ENCODE measurements at places on chromosomes 7 and 10.
A peak's percentile ranks its signal among the peaks of the same experiment; 100 is the strongest.

GRCh38 chr10:49309691-49310411 lies 10.9 kb downstream of the C10orf71 start:
- H3K27me3 ChIP-seq = peaks cover 8% of the 10 kb centered on the region
- H3K4me3 ChIP-seq = no peak overlapping the region
- no peak for DNase-seq
- no peaks in the 10 kb centered on the region for H3K4me1 ChIP-seq

- H3K4me1 ChIP-seq = no peaks in the 10 kb centered on the region
- peaks cover 3% of the 10 kb centered on the region for H3K27me3 ChIP-seq
- H3K4me3 ChIP-seq = no peak overlapping the region
- no peaks in the 10 kb centered on the region for H3K36me3 ChIP-seq
- no peak for DNase-seq
These were observed 14.0 kb upstream of the EIF5AL1 start for GRCh38 chr10:79498291-79498829.

GRCh38 chr10:35343739-35344138 lies 7.4 kb downstream of the CCNY start:
- no peaks in the 10 kb centered on the region for H3K27me3 ChIP-seq
- no peak overlapping the region for H3K4me3 ChIP-seq
- no peak overlapping the region for H3K27ac ChIP-seq
- no peaks in the 10 kb centered on the region for H3K36me3 ChIP-seq
- peaks cover 29% of the 10 kb centered on the region for H3K4me1 ChIP-seq
- DNase-seq = no peak

GRCh38 chr7:132461032-132461592 lies 115.2 kb downstream of the PLXNA4 start:
- H3K27ac ChIP-seq = no peak overlapping the region
- DNase-seq = no peak

DNA sequence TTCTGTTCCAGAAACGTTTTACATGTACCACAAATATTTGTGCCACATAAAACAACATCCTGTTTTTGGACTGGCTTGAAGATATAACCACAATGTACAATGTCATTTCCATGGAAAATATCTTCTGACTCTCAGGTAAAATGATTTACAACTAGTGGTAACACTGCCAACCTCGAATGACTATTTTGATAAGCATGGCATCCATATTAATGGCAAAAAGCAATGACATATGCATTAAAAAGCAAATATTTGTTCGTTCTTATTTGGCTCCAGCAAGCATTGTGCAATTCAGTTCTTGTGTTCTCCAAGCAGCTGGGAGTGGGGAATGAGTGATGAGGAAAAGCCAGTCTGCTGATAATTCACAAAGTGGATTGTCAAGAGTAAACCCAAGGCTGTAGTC lies 289.0 kb downstream of the PLXDC2 start:
- H3K4me1 ChIP-seq = no peaks in the 10 kb centered on the region
- H3K4me3 ChIP-seq = no peak overlapping the region
- no peak for DNase-seq
- H3K27ac ChIP-seq = no peak overlapping the region
- H3K36me3 ChIP-seq = no peaks in the 10 kb centered on the region
- no peaks in the 10 kb centered on the region for H3K27me3 ChIP-seq

GRCh38 chr7:155591055-155591775 lies 44.9 kb upstream of the CNPY1 start:
- no peak overlapping the region for H3K4me3 ChIP-seq
- H3K27me3 ChIP-seq = peaks cover 9% of the 10 kb centered on the region
- no peak overlapping the region for H3K27ac ChIP-seq
- no peaks in the 10 kb centered on the region for H3K36me3 ChIP-seq
- H3K4me1 ChIP-seq = no peaks in the 10 kb centered on the region

DNA sequence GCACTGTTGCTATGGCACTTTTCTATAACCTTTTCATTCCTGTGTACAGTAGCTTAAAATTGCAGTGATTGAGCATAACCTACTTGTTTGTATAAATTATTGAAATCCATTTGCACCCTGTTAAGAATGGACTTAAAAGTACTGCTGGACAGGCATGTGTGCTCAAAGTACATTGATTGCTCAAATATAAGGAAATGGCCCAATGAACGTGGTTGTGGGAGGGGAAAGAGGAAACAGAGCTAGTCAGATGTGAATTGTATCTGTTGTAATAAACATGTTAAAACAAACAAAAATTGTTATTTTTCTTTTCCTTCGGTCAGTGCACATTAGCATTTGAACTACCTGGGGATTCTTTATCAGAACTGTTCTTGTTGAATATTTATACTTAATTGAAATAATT lies 57.1 kb upstream of the BAMBI start:
- DNase-seq = no peak
- peaks cover 61% of the 10 kb centered on the region for H3K36me3 ChIP-seq
- H3K4me3 ChIP-seq = no peak overlapping the region
- H3K27me3 ChIP-seq = no peaks in the 10 kb centered on the region

GRCh38 chr7:20834656-20835055 lies 48.0 kb upstream of the SP8 start:
- peak; percentile 7 for DNase-seq
- H3K4me3 ChIP-seq = no peak overlapping the region
- no peaks in the 10 kb centered on the region for H3K36me3 ChIP-seq
- no peak overlapping the region for H3K27ac ChIP-seq
- no peaks in the 10 kb centered on the region for H3K4me1 ChIP-seq
- no peaks in the 10 kb centered on the region for H3K27me3 ChIP-seq

- H3K4me1 ChIP-seq = 0 out of 2 replicates have a peak, but pooled peaks cover 7% of the 10 kb centered on the region
- DNase-seq = peak; percentile 60
- no peaks in the 10 kb centered on the region for H3K27me3 ChIP-seq
- H3K27ac ChIP-seq = no peak overlapping the region
These were observed 161.1 kb downstream of the RPS24 start for GRCh38 chr10:78194539-78195402.

- H3K36me3 ChIP-seq = no peaks in the 10 kb centered on the region
- no peaks in the 10 kb centered on the region for H3K27me3 ChIP-seq
- H3K27ac ChIP-seq = no peak overlapping the region
- peak; percentile 96 for DNase-seq
- no peaks in the 10 kb centered on the region for H3K4me1 ChIP-seq
These were observed 17.0 kb upstream of the NODAL start for GRCh38 chr10:70458329-70459060.

- DNase-seq = peak; percentile 68
- H3K27ac ChIP-seq = no peak overlapping the region
- peak overlapping the region; percentile 77 for H3K4me3 ChIP-seq
- 0 out of 2 replicates have a peak, but pooled peaks cover 9% of the 10 kb centered on the region for H3K4me1 ChIP-seq
These were observed 643 bp downstream of the SMO start for GRCh38 chr7:129188892-129189660.

DNA sequence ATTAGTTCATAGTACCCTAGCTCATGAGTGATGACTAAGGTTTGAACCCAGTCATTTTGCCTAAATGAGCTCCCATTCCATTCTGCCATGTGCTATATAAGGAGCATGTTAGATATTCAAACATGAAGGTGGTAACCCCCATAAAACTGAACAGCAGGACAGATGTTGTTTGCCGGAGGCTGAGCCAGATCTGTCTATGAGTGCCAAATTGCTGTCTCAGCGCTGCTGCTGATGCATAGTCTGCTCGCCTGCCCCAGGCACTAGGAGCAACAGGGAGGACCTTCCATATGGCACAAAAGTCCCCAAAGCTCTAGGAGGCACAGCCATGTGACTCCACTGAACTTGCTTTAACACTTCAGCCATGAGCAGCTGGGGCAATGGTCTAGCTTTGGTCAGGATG lies 466.0 kb upstream of the GHITM start:
- DNase-seq = no peak
- no peaks in the 10 kb centered on the region for H3K27me3 ChIP-seq
- H3K27ac ChIP-seq = no peak overlapping the region
- no peaks in the 10 kb centered on the region for H3K36me3 ChIP-seq
- H3K4me3 ChIP-seq = no peak overlapping the region
- no peaks in the 10 kb centered on the region for H3K4me1 ChIP-seq

GRCh38 chr7:75555736-75556135 lies 63.6 kb downstream of the SPDYE5 start:
- no peaks in the 10 kb centered on the region for H3K4me1 ChIP-seq
- no peak for DNase-seq
- H3K4me3 ChIP-seq = no peak overlapping the region
- no peak overlapping the region for H3K27ac ChIP-seq
- no peaks in the 10 kb centered on the region for H3K36me3 ChIP-seq

DNA sequence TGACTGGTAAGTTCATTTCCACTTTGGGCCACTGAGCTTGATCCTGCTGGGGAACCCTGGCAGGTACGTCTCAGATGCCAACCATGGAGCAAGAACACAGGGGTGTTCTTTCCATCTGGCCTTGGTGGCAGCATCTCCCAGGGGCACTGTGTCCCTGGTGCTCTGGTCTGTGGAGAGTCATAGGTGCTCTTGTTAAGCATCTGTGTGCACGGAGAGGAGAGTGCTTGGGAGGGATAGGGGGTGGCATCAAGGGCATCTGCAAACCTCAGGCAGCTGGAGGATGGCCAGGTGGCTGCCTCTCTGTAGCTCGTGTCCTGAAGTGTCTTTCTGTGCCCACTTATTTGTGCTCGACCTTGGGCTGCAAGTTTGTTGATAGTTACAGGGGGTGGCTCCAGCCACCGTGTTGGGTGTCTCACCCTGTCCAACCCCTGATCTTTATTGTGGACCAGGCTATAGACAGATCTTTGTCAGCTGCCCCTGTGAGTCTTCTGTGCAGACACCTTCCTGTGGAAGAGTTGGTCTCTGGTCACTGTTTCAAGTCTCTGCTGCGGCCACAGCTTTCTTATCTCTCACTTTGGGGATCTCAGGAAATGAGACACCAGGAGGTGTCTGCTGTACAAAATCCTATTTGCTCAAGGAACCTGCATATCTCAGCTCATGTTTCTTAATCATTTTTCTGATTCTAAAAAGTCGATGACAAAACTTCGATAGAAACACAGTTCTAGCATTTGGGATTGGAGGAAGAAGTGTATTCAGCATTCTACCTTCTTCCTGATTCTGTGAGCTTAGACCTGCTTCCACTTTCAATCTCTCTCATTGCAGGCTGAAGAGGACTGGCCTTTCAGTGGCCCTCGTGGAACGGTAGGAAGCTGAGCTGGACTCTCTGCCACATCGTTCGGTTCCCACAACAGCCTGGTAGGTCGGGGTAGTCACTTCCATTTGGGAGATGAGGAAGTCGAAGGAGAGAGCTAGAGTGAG lies 17.2 kb upstream of the GIMAP8 start:
- no peak overlapping the region for H3K27ac ChIP-seq
- H3K4me3 ChIP-seq = no peak overlapping the region
- DNase-seq = no peak
- no peaks in the 10 kb centered on the region for H3K36me3 ChIP-seq
- peaks cover 7% of the 10 kb centered on the region for H3K27me3 ChIP-seq

All from GM23248 (cell line).